ENCODE measurements at places on chromosomes 1 and 21.

GRCh38 chr21:31176725-31177124 is 138.4 kb upstream of the KRTAP19-8 start:
- no peak for DNase-seq

DNA sequence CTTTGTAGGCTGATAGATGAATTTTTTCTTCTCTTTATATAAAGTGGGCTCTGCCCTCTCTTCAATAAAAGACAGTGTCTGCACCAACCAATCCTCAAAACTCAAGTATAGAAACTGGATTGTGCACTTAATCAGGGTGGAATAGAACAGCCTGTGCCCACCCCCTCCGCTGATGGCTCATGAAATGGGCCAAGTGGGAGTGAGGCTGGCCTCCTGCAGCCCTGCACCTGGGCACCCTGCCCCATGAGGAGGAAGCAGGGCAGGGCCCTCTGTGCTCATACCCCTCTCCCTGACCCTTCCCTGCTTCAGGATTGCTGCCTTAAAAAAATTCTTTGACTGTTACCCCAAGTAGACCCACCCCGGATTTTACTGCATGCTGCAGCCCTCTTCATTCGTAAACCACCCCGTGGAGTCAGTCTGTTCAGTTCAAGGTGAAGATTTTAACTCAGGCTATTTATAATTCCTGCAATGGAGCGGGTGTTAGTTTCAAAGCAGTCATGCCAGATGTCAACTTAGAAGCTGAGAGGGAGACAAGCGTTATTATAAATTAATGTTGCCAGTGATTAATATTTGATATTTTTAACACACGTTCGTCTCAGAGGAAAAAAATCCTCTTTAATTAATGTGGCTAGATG is 15.8 kb downstream of the PROK1 start:
- no peak for DNase-seq

GRCh38 chr1:220003610-220004299 is 42.5 kb downstream of the EPRS1 start:
- no peak for DNase-seq

- DNase-seq, result no peak
Observed at GRCh38 chr1:204758601-204759000, 73.1 kb upstream of the LRRN2 start.

GRCh38 chr1:9671377-9672140 is 20.0 kb downstream of the PIK3CD start:
- DNase-seq, result no peak
